Stimulated activated CD4-positive, alpha-beta T cell treated with anti-CD3 and anti-CD28 coated beads, Interleukin-12 subunit alpha, Interleukin-12 subunit beta, amount 100 ng/mL, for 48 hours (primary cell): ENCODE measurements at places on chromosomes 1 and 21.
A peak's percentile ranks its signal among the peaks of the same experiment; 100 is the strongest.

DNA sequence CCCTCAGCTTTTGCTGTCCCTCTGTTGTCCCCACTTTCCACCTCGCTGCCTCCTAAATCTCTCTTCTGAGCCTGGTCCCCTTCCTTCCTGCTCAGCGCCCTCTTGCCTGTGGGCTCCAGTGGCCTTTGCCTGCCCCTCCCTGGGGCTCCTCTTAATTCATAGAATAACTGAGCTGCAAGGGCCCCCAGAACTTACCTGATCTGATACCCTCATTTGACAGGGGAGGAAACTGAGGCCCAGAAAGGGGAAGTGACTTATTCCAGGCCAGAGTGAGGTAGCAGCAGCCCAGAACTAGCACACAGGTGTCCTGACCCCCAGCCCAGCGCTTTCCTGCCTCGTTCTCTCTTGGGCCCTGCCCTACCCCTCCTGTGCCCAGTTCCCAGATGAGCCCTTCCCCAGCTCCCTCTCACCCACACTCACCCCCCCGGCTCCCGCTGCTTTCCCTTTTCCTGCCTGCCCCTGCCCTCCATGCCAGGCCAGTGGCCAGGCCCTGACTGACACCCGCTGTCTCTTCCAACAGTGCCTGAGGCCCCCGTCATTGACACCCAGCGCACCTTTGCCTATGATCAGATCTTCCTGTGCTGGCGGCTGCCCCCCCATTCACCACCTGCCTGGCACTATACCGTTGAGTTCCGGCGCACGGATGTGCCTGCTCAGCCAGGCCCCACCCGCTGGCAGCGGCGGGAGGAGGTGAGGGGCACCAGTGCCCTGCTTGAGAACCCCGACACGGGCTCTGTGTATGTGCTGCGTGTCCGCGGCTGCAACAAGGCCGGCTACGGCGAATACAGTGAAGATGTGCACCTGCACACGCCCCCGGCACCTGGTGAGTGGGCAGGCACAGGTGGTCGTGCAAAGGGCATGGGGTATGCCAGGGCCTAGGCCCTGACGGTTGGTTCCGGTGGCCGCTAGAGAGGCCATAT is 5.7 kb downstream of the TRIM46 start:
- no peak for DNase-seq

DNA sequence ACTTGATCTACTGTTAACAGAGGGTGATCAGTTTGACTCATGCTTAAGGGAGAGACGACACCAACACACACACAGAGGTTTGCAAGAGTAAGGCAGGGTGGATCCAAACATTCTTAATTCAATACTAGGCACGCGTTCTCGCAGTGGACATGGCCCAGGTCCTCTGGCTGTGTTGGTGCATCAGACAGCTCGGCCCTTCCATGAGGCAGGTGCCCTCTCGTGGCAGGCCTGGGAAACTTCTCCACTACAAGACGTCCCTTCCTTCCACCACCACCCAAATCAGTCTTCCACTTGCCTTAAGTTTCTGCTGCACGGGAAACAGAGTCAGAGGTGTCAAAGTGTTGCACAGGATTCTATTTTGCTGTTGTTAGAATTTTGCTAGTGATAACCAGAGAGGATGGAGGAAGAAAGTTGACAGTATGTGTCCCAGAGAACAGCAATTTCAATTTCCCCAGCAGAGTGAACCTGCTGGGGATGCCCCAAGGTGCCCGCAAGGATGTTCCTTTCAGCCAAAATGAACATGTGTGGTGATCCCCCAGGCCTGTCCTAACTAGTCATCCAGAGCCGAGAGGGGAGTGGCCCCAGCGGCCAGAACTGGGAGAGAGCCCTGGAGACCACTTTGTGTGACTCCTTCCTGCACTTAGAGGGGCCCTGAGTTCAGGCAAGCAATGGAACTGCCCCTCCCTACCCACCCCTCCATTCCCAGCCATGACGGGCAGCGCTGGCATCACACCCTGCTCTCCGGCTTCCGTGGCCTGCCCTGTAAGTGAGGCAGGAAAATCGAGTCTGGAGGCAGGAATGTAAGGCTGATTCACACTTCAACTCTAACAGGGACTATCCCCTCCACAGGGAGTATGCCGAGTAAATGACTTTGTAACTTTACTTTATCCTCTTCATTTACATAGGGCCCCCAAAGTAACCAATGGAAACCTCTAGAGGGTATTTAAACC is 34.8 kb downstream of the MX1 start:
- DNase-seq = peak; percentile 38

- DNase-seq = no peak
These were observed 1.7 kb upstream of the NENF start for GRCh38 chr1:212430955-212431394.

DNA sequence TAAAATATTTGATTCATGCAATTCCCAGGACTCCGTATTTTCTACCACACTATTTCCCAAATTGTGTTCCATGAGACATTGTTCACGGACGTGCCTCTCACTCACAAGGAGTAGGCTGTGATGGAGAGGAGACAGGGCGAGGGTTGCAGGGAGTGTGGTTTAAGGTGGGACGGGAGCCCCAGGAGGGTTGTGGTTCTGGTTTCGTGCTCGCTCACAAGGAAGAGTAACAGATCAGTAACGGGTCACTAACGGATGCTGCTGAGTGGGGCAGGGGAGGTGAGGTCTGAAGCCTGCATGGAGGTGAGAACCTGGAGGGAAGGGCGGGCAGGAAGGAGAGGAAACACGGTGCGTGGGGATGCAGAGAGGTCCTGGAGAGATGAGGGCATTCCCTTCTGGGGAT is 28.8 kb downstream of the TFF3 start:
- no peak for DNase-seq

- DNase-seq = no peak
These were observed 31.6 kb downstream of the ZC3H11B start for GRCh38 chr1:219581344-219581743.

- DNase-seq = no peak
These were observed 7.4 kb downstream of the PIGM start for GRCh38 chr1:160024195-160024905.

DNA sequence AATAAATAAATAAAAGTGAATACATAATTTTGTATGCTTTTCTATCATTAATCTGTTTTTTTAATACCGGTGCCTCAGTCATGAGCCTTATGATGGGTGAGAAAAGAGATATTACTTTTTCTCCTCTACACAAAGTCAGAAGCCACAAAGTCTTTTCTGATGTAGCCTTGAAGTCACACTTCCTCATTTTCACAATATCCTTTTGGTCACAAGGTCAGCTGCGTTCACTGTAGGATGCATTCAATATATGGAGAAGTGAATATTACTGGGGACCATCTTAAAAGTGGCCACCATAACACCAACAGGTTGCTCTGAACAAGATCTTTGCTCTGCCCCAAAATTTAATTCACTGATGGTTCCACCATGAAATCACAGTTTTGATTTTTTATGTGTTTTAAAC is 83.3 kb upstream of the TNR start:
- no peak for DNase-seq

GRCh38 chr1:20740781-20741180 is 8.3 kb upstream of the SH2D5 start:
- DNase-seq = no peak

DNA sequence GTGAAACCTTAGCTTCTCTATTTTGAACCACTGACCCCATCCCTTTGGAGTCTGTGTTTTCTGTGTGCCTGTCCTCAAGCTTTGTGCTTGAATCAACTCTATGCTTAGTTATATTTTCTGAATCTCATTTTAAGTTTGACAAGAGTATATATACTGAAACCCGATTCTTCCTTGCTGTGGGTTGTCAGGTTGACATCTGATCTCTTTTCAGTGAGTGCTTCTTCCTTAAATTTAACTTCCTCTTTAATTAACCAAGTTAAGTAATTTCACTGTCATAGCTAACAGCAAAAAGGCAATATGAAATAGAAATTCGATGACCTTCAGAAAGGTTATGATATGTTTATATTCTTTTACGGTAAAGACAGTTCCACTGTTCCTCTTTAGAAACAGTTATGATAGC is 69.4 kb downstream of the C1orf21 start:
- DNase-seq = no peak

DNA sequence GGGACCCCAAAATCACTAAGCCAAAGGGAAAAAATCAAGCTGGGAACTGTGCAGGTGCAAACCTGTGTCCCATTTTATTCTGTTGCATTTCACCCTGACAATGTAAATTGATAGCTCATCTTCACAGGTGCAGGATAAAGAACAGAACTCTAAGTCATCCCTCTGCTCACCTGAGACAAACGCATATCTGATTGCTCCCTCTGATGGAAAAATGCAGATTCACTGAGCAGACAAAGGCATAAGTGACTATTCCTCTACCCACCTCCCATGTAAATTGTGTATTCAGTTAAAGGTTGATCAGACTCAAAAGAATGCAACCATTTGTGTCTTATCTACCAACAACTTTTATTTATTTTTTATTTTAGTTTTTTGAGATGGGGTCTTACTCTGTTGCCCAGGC is 644.2 kb downstream of the PTPRU start:
- DNase-seq = no peak

- no peak for DNase-seq
These were observed 33.3 kb downstream of the TMEM51 start for GRCh38 chr1:15186846-15187151.
